ENCODE measurements at places on chromosomes 2 and 18. TPM values are rescaled to one million over a fixed set of nuclear protein-coding genes. Genes with fewer than 3 reads are reported as not detected.

DNA sequence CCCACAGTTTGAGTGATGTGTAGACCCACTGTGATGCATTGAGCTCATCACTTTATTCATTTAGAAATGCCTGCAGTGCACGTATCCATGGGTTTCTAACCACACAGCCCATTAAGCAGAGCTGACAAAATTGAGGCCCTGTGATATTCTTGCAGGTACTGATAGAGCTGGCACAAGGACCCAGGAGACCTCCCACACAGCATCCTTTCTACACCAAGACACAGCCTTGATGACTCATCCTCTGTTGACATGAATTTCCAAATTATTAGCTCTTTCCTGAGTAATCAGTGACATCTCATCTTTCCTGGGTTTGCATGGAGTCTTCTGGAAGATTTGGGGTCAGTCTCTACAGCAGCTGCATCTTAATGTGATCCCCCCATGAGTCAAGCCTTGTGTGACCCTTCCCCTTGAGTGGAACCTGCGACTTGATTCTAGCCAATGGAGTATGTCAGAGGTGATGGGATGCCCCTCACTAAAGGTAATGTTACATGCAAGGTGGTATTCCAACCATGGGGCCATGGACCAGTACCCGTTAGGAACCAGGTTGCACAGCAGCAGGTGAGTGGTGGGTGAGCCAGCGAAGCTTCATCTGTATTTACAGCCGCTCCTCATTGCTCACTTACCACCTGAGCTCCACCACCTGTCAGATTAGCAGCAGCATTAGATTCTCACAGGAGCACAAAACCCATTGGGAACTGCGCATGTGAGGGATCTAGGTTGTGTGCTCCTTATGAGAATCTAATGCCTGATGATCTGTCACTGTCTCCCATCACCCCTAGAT lies 181.1 kb upstream of the ARL4C start:
- H3K36me3 ChIP-seq: no peaks in the 10 kb centered on the region
- no peaks in the 10 kb centered on the region for H3K4me1 ChIP-seq
- no peak overlapping the region for H3K4me3 ChIP-seq
- no peak overlapping the region for H3K27ac ChIP-seq

DNA sequence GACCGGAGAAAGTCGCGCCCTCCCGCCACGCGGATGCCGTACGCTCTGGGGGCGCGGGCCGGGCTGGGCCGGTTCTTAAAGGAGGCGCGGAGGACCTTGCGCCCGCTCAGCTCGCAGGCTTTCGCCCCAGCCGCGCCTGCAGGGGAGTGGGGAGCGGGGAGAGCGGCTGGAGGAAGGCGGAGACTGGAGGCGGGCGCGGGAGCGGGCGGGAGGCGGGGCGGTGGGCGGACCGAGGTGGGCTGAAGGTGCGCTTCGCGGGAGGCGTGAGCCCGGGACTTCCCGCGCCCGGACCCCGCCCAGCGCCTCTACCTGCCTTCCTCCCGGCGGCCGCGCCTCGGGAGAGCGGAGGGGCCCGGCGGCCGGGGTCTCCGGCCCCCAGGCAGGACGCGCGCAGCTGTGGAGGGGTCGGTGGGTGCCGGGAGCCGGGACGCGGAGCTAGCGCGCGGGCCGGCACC lies at the start of gene ADRA2B:
TSS of gene ADRA2B (minus strand) at position 148 of the 455 bp plus-strand sequence. CDS start 422 bp downstream, outside the sequence.
- no peaks in the 10 kb centered on the region for H3K4me1 ChIP-seq
- peaks cover 7% of the 10 kb centered on the region for H3K27me3 ChIP-seq
- no peak within 1 kb of the TSS for H3K27ac ChIP-seq
- no peaks in the 10 kb centered on the region for H3K36me3 ChIP-seq
- peak within 1 kb of the TSS; percentile 76 for H3K4me3 ChIP-seq
- no peak for DNase-seq

GRCh38 chr2:9188823-9189222 lies 17.8 kb upstream of the ASAP2 start:
- H3K27ac ChIP-seq: peak overlapping the region; percentile 85
- no peaks in the 10 kb centered on the region for H3K27me3 ChIP-seq
- DNase-seq: no peak
- H3K36me3 ChIP-seq: no peaks in the 10 kb centered on the region
- peaks cover 13% of the 10 kb centered on the region for H3K4me1 ChIP-seq
- no peak overlapping the region for H3K4me3 ChIP-seq

GRCh38 chr2:121584741-121585140 lies 54.1 kb downstream of the RNU4ATAC start:
- H3K4me1 ChIP-seq: peaks cover 2% of the 10 kb centered on the region
- no peaks in the 10 kb centered on the region for H3K36me3 ChIP-seq
- DNase-seq: no peak

The AFTPH gene
- 58.0 TPM for total RNA-seq

Data from ascending aorta (tissue), 2 donors.